Lower lobe of right lung (tissue), 2 donors: ENCODE measurements at places on chromosomes 7 and 10. TPM values are rescaled to one million over a fixed set of nuclear protein-coding genes. Genes with fewer than 3 reads are reported as not detected.

DNA sequence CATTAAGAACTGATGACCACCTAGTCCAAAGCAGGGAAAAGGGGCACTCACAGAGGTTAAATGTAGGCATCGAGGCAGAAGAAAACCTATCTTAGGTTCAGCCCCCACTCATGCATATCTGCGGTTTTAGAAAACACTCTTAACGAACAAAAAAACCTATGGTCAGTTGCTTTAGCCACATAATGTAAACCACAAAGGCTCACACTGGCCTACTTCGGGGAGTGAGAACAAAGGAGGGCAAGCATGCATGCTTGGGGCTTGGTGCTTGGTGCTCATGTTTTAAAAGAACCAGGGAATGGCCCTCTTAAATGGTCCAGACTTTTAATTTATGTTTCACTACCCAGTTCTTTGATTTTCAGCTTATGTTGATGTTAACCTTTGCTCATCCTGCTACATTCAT lies 14.2 kb downstream of the INSYN2A start:
- no peak overlapping the region for H3K27ac ChIP-seq
- no peaks in the 10 kb centered on the region for H3K36me3 ChIP-seq
- DNase-seq: no peak

DNA sequence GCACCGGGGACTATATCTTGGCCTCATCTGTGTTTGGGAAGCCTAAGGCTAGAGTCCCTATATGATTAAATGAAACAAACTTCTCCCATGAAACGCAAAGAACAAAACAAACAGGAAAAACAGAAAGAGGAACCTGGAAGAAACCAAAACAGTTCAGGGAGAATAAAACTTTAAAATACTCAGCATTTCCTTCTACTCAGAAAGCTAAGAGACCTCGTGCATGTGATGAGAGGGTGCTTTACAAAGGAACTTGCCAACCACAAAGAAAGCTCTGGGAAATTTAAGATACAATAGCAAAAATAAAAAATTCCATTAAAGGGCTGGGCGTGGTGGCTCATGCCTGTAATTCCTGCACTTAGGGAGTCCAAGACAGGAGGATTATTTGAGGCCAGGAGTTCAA lies 6.9 kb downstream of the PILRA start:
- H3K4me3 ChIP-seq: no peak overlapping the region
- no peaks in the 10 kb centered on the region for H3K27me3 ChIP-seq
- H3K4me1 ChIP-seq: peaks cover 3% of the 10 kb centered on the region
- DNase-seq: no peak

DNA sequence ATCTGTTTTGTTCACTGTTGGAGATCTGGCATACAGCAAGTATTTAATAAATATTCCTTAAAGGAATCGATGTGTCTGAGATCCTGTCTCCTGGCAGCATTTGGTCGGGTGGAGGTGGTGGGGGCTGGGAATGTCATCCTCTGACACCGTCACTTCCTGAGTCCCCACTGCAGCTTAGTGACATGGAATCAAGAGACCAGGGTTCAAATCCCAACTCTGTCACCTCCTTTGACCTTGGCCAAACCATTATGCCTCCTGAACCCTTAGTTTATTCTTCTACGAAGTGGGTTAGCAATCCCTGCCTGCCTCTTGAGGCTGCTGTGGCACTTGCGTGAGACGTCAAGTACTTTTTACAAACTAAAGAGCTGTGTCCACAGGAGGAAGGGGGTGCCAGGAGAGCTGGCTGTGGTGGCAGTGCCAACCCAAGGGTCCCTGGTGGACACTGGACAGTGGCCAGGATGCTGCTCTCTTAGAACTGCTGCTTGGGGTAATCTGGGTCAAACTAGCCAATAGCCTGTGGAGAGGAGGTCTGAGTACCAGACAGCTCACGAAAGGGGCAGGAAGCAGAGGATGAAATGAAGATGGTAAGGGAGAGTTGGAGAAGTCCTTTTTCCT lies 8.0 kb upstream of the ZMIZ1 start:
- no peak overlapping the region for H3K27ac ChIP-seq
- no peaks in the 10 kb centered on the region for H3K27me3 ChIP-seq
- H3K4me3 ChIP-seq: no peak overlapping the region
- DNase-seq: peak; percentile 43
- H3K4me1 ChIP-seq: peaks cover 27% of the 10 kb centered on the region
- no peaks in the 10 kb centered on the region for H3K36me3 ChIP-seq

- DNase-seq: peak; percentile 54
- no peaks in the 10 kb centered on the region for H3K27me3 ChIP-seq
- peak overlapping the region; percentile 18 for H3K27ac ChIP-seq
These were observed 23.8 kb downstream of the ELN start for GRCh38 chr7:74051629-74052410.

DNA sequence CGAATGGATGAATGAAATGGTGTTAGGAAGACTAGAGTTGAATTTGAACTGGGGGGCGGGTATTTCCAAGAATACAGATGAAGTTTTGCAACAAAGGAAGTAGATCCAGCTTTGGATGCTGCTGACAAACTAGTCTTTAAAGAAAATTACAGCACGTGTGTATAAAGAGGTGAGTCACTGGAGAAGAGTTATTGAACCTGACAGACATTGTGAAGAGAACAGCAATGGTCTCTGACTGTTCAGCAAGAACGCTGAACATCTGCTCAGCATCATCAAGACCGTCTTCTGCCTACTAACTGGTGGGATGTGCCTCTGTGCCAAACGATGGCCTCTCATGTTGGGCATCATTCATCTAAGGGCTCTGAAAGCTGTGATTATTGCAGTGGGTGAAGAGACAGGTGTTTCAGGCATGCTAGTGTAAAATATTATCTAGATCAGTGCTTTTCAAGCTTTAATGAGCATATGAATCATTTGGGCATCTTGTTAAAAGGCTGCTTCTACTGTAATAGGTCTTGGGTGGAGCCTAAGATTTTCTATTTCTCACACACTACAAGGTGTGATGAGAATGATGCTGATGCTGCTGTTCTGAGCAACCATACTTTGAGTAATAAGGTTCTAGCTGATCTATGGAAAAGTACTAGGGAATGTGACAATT lies 291.3 kb downstream of the PTEN start:
- no peak for DNase-seq
- H3K36me3 ChIP-seq: no peaks in the 10 kb centered on the region
- H3K4me1 ChIP-seq: peaks cover 13% of the 10 kb centered on the region

- peak; percentile 67 for DNase-seq
- H3K36me3 ChIP-seq: no peaks in the 10 kb centered on the region
- no peaks in the 10 kb centered on the region for H3K27me3 ChIP-seq
- peak overlapping the region; percentile 95 for H3K4me3 ChIP-seq
- peak overlapping the region; percentile 87 for H3K27ac ChIP-seq
- peaks cover 23% of the 10 kb centered on the region for H3K4me1 ChIP-seq
These were observed 506 bp upstream of the GNAI1 start for GRCh38 chr7:80134115-80134535.

GRCh38 chr10:51918884-51919325 lies 219.5 kb upstream of the CSTF2T start:
- no peak overlapping the region for H3K4me3 ChIP-seq
- no peaks in the 10 kb centered on the region for H3K27me3 ChIP-seq
- H3K36me3 ChIP-seq: no peaks in the 10 kb centered on the region
- peak overlapping the region; percentile 0 for H3K27ac ChIP-seq
- no peaks in the 10 kb centered on the region for H3K4me1 ChIP-seq

DNA sequence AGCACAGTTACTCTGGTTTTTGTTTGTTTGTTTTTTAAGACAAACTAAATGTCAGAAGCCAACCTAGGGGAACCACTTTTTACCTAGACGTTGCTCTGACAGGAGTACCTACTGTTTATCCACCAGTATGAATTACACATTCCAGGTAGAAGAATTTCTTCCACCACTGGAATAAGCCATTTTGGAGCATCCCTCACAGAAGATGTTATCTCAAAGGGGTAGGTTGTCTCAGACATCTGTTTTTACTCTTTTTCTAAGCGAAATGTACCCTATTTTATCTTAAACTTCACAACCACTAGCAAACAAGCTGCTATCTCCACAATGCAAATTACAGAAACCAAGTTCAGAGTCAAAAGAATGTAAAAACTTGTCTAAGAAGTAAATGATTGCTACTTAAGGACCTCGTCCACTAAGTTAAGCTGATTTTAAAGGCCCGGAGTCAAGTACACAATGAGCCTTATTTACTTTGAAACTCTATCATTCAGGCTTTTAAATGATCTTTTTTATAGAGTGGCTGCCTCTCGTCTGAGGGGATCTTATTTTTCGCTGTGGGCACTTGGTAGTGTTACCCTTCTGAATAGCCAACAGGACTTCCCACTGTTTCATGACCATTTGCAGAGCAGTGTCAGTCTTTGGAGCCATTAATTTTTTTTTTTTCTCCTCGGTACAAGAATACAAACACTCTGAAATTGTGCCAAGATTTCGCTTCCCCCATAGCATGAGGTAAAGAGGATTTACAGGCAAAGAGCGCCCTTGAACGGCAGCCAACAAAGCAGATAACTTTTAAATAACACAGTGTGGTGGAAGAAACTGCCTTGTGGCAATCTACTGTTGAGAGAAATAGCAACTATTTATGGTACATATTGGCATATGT lies 15.7 kb upstream of the ARMC3 start:
- no peaks in the 10 kb centered on the region for H3K4me1 ChIP-seq
- no peaks in the 10 kb centered on the region for H3K27me3 ChIP-seq
- DNase-seq: no peak
- H3K4me3 ChIP-seq: no peak overlapping the region

DNA sequence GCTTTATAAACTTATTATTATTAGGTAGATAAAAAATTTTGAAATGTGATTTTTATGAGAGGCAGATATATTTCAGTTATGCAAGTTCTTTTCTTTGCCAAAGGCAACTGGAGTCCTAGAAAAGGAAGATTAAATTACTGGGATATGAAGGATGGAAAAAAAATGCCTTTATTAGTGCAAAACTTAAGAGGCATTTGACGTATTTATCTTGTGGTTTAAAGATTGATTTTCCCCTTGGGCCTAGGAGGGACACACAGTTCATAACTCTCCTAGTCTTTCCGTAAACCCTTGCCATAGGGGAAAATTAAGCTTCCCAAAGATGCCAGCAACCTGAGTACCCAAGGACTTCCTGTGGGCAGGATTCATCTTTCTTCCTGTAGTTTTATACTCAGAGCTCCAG lies 3.1 kb upstream of the STEAP4 start:
- H3K27me3 ChIP-seq: no peaks in the 10 kb centered on the region
- H3K27ac ChIP-seq: no peak overlapping the region
- H3K4me3 ChIP-seq: no peak overlapping the region
- no peak for DNase-seq
- H3K4me1 ChIP-seq: peaks cover 21% of the 10 kb centered on the region

GRCh38 chr10:129192344-129193128 lies 274.5 kb upstream of the MGMT start:
- H3K4me1 ChIP-seq: peaks cover 3% of the 10 kb centered on the region
- no peak overlapping the region for H3K4me3 ChIP-seq
- peaks cover 4% of the 10 kb centered on the region for H3K27me3 ChIP-seq
- no peak overlapping the region for H3K27ac ChIP-seq
- DNase-seq: no peak

GRCh38 chr7:120030876-120031275 lies 242.1 kb upstream of the KCND2 start:
- no peaks in the 10 kb centered on the region for H3K4me1 ChIP-seq
- no peaks in the 10 kb centered on the region for H3K36me3 ChIP-seq
- no peak overlapping the region for H3K27ac ChIP-seq
- H3K4me3 ChIP-seq: no peak overlapping the region
- no peaks in the 10 kb centered on the region for H3K27me3 ChIP-seq

GRCh38 chr7:147829016-147829415 lies 761.5 kb upstream of the C7orf33 start:
- no peaks in the 10 kb centered on the region for H3K27me3 ChIP-seq
- H3K36me3 ChIP-seq: no peaks in the 10 kb centered on the region
- H3K4me3 ChIP-seq: no peak overlapping the region
- DNase-seq: no peak

GRCh38 chr7:139536152-139536551 lies 12.7 kb downstream of the CLEC2L start:
- no peak overlapping the region for H3K27ac ChIP-seq
- no peak for DNase-seq
- no peaks in the 10 kb centered on the region for H3K4me1 ChIP-seq
- H3K36me3 ChIP-seq: no peaks in the 10 kb centered on the region
- H3K4me3 ChIP-seq: no peak overlapping the region

- DNase-seq: no peak
- H3K27ac ChIP-seq: peak overlapping the region; percentile 31
- H3K27me3 ChIP-seq: peaks cover 64% of the 10 kb centered on the region
- no peak overlapping the region for H3K4me3 ChIP-seq
These were observed 16.4 kb downstream of the KCNH2 start for GRCh38 chr7:150961510-150962289.

GRCh38 chr7:137005873-137006272 lies 137.4 kb downstream of the CHRM2 start:
- no peaks in the 10 kb centered on the region for H3K4me1 ChIP-seq
- H3K27me3 ChIP-seq: no peaks in the 10 kb centered on the region
- H3K36me3 ChIP-seq: no peaks in the 10 kb centered on the region
- no peak overlapping the region for H3K27ac ChIP-seq

GRCh38 chr7:139720705-139721231 lies 57.0 kb downstream of the HIPK2 start:
- H3K27ac ChIP-seq: peak overlapping the region; percentile 59
- peaks cover 14% of the 10 kb centered on the region for H3K36me3 ChIP-seq
- no peak overlapping the region for H3K4me3 ChIP-seq
- peaks cover 75% of the 10 kb centered on the region for H3K4me1 ChIP-seq
- no peaks in the 10 kb centered on the region for H3K27me3 ChIP-seq
- no peak for DNase-seq

GRCh38 chr10:130043491-130043890 lies 67.1 kb downstream of the C10orf143 start:
- no peaks in the 10 kb centered on the region for H3K4me1 ChIP-seq
- no peak overlapping the region for H3K4me3 ChIP-seq
- no peak overlapping the region for H3K27ac ChIP-seq
- DNase-seq: no peak
- peaks cover 16% of the 10 kb centered on the region for H3K27me3 ChIP-seq

GRCh38 chr10:115092555-115093285 lies 445 bp upstream of the ATRNL1 start:
- no peak overlapping the region for H3K27ac ChIP-seq
- DNase-seq: no peak
- H3K27me3 ChIP-seq: peaks cover 39% of the 10 kb centered on the region
- H3K4me3 ChIP-seq: peak overlapping the region; percentile 60

DNA sequence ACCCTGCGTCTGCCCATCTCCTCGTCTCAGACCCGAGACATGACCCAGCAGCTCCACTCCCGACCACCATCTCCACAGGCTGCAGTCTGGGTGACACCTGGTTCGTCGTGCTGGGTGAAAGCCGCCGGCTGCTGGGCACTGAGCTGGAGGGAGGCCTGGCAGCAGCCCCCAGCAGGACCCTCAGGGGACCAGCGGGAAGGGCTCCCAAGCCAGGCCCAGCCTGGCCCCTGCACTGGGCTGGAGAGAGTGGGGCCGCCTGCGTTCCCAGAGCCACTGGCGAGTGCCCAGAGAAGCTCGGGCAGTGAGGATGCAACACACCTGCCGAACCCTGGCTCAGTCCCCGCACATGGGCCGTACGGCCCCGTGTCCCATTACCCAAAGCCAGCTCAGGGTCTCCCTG lies 21.3 kb downstream of the CFAP46 start:
- no peaks in the 10 kb centered on the region for H3K36me3 ChIP-seq
- H3K27ac ChIP-seq: no peak overlapping the region
- peaks cover 6% of the 10 kb centered on the region for H3K27me3 ChIP-seq

The OR9A2 gene
- total RNA-seq: not detected

The ANKRD61 gene
- not detected for total RNA-seq

The NUTM2E gene
- total RNA-seq: not detected

The CUZD1 gene
- total RNA-seq: 0.56 TPM

The FAM25C gene
- total RNA-seq: not detected

The TRPV5 gene
- total RNA-seq: not detected

The NSUN6 gene
- 13.1 TPM for total RNA-seq

The FAM237B gene
- total RNA-seq: not detected

The SFXN4 gene
- 14.6 TPM for total RNA-seq

The ZNF467 gene
- 23.0 TPM for total RNA-seq

The NUTM2D gene
- 6.8 TPM for total RNA-seq

The CPXM2 gene
- total RNA-seq: 6.3 TPM

The KCNMA1 gene
- total RNA-seq: 41.3 TPM

The C10orf62 gene
- total RNA-seq: not detected
